Activated CD4-positive, alpha-beta memory T cell treated with anti-CD3 and anti-CD28 coated beads for 36 hours (primary cell): ENCODE measurements at places on chromosomes 12 and 14. TPM values are rescaled to one million over a fixed set of nuclear protein-coding genes. Genes with fewer than 3 reads are reported as not detected.

The P2RX2 gene
- total RNA-seq: not detected

- no peak for DNase-seq
These were observed 350.2 kb downstream of the DIO2 start for GRCh38 chr14:79861111-79861510.

GRCh38 chr14:37550511-37550910, 44.5 kb downstream of the FOXA1 start:
- no peak for DNase-seq

DNA sequence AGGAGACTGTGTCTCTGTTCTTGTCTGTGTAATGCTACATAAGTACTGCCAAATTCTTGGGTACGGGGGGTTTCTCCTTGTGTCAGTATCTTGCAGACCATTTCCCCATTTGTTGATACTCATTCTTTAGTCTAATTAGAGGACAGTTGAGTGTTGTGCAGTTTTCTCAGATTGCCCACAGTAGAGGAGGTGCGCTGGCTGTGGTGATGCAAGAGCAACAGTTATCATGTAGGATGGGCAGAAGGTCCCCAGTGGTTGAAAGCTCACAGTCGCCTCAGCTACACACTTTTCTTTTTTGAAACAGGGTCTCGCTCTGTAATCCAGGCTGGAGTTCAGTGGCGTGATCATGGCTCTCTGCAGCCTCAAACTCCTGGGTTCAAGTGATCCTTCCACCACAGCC, 37.8 kb upstream of the ATP2A2 start:
- no peak for DNase-seq

DNA sequence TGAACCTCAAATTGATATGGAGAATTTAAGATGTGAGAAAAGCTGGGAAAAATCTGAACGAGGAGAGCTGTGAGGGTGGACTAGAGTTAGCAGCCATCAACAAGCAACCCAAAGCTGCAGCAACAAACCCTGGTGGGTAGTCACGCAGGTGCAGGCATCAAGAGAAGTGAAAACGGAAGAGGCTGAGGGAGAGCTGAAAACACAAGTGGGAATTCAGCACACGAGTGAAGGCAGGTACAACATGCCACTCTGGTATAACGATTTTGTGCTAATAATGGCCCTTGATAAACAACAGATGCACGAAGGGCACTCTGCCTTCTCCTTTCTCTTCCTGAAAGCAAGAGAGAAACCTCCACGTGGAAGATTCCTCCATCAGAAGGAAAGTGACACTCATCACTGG, 11.5 kb downstream of the TCL1B start:
- DNase-seq: no peak

- DNase-seq: no peak
These were observed 350.9 kb downstream of the C12orf75 start for GRCh38 chr12:105681341-105681740.

The ZNF605 gene
- total RNA-seq: 5.3 TPM

DNA sequence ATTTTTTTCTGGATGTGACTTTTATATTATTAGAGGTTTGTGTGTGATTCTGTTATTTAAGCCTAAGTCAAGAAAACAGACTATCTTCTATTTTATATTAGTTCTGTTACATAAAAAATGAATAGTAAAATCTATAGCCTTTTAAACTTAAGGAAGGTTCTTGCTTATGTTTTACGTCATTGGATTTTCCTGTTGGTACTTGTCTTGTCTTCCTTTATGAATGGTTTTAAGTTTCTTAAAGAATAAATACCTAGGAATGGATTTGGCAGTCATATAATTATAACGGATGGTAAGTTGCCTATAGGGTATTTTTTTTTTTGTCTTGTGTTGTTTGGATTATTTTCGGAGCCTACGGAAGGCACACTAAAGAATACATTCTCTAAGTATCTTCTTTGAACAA, 161.8 kb upstream of the PTPRQ start:
- DNase-seq: no peak

DNA sequence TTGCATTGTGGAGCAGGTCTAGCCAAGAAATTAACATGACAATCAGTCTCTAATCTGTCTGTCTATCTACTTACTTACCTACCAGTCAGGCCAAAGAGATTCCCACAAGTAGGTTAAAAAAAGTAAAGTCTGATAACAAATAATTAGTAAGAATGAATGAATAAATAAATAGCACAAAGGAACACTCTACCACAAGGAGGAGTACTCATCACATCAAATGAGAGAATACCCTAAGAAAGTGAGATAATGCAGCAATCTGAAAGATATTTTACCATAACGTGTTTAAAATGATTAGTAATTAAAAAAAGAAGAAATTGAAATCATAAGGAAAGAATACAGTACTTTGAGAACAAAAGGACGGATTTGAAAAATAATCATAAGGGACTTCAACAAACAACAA, 187.2 kb downstream of the SYNE2 start:
- DNase-seq: no peak

DNA sequence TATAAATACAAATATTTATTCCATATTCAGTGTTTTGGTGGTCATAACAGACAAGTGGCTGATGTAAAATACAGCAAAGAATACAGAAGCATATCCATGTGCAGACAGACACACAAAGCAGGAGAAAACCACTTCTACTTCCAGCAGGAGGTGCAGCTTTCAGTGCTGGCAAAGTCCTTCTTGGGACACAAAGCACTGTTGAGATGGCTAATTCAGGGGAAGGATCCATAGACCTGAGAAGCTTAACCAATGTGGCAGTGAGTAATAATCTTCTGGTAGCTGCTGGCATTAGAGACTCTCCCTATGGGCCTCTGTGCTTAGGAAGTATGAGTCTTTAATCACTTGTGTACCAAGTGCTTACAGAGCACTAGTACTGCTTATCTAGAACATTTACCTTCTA, 26.8 kb downstream of the AMN1 start:
- DNase-seq: no peak

- DNase-seq: no peak
These were observed 115.9 kb downstream of the SLC25A21 start for GRCh38 chr14:37056473-37056872.

The BATF gene
- total RNA-seq: 182 TPM

GRCh38 chr12:4911316-4911994, 1.8 kb downstream of the KCNA1 start:
- DNase-seq: no peak

DNA sequence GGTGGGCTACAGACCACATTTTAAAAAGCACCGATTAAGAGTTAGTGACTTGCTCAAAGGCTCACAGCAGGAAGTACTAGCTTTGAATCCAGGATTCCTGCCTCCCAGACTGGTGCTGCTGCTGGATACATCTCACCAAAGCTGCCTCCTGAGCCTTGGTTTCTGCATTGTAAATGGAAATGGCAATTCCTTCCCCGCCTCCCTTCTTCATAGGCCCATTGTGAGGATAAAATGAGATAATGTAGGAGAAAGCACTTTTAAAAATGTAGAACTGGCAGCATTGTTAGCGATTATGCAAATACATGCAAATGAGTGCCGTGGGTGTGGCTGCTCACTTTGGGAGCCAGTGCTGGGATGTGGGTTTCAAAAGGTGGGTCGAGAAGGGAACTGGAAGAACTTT, 15.4 kb downstream of the PDE1B start:
- DNase-seq: no peak

The GPR84 gene
- total RNA-seq: 2.6 TPM

The NGDN gene
- 44.1 TPM for total RNA-seq

DNA sequence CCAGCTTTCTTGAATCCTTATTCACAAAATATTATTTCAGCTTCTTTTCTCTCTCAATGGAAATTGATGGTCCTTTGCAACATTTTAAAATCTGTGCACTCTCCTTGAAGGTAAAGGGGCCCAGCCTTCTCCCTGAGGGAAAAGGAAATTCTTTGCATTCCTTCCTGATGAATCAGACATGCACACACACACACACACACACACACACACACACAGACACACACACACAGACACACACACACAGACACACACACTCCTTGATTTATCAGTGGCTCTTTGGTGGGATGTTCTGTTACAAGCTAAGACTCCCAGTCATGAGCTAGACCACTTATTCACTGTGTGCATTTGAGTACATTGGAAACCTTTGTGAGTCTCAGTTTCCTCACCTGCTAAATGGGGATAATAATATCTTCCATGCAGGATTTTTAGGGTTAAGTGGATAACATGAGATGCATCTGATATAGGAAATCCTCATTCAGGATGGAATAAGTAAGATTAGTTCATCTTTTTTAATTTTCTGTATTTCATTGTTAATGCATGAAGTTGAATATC, 45.1 kb upstream of the HMGA2 start:
- DNase-seq: no peak

DNA sequence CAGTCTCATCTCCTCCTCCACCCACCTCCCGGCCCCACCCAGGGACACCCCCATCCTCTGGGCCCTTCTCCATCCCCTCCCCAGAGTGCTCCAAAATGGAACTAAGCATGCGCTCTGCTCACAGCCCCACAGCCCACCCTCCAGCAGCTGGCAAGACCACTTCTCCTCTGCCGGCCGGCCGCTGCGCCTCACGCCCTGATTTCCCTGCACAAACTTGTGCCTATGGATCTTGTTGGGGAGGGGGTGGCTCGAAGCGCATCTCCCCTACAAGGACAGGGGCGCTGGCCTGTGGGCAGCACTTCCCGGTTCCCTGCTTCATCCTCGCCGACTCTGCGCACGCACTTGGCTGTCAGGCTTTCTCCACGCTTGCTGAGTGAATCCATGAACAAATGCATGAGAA, 19.5 kb upstream of the NUDT14 start:
- no peak for DNase-seq

The TAS2R7 gene
- not detected for total RNA-seq

The RFX4 gene
- total RNA-seq: not detected

GRCh38 chr14:32762886-32763285, 175.8 kb upstream of the NPAS3 start:
- DNase-seq: no peak

The RNASE2 gene
- not detected for total RNA-seq

DNA sequence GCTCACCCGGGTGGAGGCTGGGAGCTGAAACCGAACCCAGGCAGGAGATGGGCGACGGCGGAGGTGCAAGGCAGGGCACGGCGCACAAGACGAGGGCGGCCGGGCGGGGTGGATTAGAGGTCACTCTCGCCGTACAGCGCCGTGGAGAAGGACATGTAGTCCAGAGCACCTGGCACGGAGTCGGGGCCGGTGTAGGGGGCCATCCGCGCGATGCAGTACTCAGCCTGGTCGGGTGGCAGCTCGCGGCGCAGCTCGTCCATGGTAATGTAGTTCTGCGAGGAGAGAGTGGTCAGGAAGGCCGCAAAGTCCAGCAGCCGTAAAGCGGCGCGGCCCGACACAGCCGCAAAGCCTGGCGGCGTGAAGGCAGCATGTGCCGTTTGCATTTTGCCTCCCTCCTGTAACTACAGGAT, 81.9 kb upstream of the ZFP36L1 start:
- DNase-seq: no peak

DNA sequence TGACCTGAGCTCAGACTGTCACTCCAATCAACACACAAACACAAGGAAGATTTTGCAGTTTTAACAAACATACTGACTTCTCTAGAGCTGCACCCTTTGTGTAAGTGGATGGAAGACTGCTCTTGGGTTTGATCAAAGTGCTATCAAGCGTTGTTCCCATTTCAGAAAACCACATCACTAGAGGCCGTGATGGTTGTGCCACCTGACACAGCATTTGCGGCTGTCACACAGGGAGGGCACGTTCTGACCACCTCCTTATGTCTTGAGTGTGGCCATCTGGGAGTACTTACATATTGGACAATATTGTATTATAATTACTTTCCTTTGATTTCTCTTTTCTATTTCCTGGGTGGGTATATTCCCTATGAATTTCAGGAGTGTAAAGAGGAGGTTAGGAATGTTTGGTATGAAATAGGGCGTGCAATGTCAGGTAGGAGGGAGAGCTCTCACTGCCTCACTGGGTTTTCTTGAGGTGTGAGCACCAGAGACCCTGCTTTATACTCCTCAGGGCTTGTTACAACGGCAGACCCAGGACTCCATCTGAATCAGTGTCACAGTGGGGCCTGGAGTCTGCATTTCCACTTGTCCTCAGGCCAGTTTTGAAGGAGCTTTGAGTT, 74.3 kb downstream of the SYNE3 start:
- DNase-seq: no peak

The PRKAB1 gene
- 29.3 TPM for total RNA-seq

The DDN gene
- 0.26 TPM for total RNA-seq

- no peak for DNase-seq
These were observed 31.8 kb upstream of the MIS18BP1 start for GRCh38 chr14:45284802-45285201.

- DNase-seq: no peak
These were observed 82.7 kb downstream of the VEZT start for GRCh38 chr12:95300286-95300685.

DNA sequence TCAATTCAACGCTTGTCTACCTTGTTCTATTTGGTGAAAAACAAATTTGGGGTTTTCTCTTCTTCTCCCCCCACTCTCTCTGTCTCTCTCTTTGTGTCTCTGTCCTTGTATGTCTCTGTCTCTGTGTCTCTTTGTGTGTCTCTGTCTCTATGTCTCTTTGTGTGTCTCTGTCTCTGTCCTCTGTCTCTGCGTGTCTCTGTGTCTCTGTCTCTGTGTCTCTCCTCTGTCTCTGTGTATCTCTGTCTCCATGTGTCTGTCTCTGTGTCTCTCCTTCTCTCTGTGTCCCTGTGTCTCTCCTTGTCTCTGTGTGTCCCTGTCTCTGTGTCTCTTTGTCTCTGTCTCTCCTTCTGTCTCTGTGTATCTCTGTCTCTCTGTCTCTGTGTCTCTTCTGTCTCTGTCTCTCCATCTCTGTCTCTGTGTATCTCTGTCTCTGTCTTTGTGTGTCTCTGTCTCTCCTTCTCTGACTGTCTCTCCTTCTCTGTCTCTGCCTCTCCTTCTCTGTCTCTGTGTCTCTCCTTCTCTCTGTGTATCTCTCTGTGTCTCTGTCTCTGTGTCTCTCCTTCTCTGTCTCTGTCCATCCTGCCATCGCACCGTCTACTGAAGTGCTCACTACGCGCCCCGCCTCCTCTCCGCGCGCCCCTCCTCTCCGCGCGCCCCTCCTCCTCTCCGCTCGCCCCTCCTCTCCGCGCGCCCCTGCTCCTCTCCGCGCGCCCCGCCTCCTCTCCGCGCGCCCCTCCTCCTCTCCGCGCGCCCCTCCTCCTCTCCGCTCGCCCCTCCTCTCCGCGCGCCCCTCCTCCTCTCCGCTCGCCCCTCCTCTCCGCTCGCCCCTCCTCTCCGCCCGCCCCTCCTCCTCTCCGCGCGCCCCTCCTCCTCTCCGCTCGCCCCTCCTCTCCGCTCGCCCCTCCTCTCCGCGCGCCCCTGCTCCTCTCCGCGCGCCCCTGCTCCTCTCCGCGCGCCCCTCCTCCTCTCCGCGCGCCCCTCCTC, 12.8 kb downstream of the LRCOL1 start:
- no peak for DNase-seq
